ENCODE measurements at places on chromosomes 13 and 19.

DNA sequence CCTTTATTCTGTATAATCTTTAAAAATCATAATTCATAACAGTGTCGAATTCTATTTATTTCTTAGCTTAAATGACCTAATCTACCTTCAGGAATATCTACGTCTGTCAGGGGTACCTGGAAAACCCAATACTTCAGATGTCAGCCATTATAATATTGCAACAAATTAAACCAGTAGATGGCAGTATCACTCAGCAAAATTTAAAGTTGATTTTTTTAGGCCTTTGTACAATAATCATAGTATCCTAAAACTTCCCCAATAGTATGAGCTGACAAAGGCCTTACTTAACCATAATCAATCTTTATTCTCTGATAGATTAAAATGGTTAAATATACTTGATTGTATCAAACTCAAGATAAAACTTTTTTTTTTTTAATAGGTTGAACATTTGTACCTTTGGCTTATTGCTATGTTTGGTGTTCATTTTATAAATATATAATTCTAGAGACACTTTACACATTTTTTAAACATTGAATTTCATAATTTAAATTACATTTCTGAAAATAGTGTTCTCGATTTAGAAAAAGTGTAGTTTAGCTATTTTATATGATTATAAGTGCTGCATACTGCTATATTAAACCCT, 830.2 kb upstream of the SPRY2 start:
- no peak for ATAC-seq

GRCh38 chr13:52356327-52356726, 49.6 kb downstream of the THSD1 start:
- ATAC-seq = no peak

DNA sequence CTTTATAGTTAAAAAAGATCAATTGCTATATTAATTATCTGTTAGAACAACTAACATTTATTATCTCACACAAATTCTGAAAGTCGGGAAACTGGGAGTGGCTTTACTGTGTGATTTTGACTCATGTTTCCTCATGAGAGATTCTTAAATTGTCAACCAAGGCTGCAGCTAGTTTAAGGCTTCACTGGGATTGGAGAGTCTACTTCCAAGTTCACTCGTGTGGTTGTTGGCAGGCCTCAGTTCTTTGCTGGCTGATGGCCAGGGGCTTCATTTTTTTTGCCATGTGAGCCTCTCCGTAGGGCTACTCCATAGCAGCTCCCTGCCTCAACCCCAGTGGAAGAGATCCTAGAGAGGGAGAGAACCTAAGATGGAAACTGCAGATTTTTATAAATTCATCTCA, 24.5 kb upstream of the LPAR6 start:
- peak; percentile 50 for ATAC-seq

- ATAC-seq = no peak
Observed at GRCh38 chr19:16188521-16188920, 3.3 kb downstream of the FAM32A start.

GRCh38 chr19:20385061-20385460, 180.5 kb downstream of the ZNF737 start:
- ATAC-seq = no peak

DNA sequence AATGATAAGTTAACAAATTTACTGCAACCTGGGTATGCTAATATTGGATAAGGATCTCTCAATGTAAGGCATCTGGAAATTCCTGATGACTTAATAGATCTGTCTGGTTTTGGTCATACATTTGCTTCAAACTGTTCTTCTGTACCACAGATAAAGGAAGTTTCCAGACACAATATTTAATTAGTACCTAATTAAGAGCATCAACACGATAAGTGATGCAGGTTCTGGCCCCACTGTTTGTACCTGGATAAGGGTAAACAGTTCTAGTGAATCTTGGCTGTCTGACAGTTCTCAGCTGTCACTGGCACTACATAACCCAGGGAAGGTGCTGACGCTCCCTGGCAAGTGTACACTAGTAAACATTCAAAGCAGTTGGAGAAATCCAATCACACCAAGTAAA, 165.6 kb downstream of the MZT1 start:
- ATAC-seq = no peak

- no peak for ATAC-seq
Observed at GRCh38 chr19:39200066-39200802, 3.5 kb downstream of the NCCRP1 start.
